Activated naive CD8-positive, alpha-beta T cell treated with anti-CD3 and anti-CD28 coated beads, Interleukin-2, amount 50 U/mL, for 24 hours (primary cell): ENCODE measurements at places on chromosomes 5 and 9.

GRCh38 chr9:105901514-105902109 is 207.3 kb downstream of the TMEM38B start:
- peak; percentile 4 for DNase-seq

DNA sequence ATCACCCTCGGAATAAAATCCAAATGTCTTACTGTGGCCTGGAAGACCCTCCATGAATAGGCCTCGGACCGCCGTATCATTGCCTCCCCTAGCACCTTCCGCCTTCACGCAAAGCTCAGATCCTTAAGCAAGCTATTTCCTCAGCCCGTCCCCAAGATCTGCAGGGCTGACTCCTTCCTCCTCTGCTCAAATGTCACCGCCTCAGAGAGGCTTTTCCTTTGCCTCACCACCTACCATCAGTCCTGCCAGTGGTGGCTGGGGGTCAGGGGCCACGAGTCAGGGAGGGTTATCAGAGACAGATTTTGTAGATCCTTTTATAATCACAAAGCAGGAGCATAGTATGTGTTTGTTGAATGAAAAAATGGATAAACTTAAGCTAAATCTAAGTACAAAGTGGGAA is 74.4 kb upstream of the KIF2A start:
- no peak for DNase-seq

- no peak for DNase-seq
Observed at GRCh38 chr5:57488215-57488955, 5.8 kb upstream of the ACTBL2 start.

- no peak for DNase-seq
Observed at GRCh38 chr5:43642428-43642827, 39.4 kb downstream of the NNT start.

DNA sequence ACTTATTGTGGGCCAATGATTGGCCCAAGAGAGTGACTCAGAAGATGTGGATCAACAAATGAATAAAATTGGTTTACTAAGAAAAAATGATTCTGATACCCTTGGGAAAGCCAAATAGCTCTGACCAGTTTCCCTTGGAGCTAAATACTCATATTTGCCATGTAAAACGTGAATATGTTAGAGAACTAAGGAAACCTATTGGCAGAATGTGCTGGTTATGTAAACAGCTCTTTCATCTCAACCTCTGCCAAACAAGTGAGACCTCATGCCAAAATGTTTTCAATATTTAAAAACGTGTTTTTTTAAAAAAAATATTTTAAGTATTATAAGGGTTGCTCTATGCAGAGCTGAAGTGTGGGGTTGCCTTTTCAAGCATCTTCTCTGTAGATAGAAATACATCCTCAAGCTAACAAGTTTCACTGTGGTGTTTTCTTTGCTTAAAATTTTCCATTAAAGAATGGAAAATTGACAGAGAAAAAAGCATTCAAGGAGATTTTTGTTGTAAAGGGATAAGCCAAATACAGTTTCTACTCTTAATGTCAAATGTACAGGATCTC is 186.9 kb upstream of the TUT7 start:
- no peak for DNase-seq

- DNase-seq: no peak
Observed at GRCh38 chr5:177378884-177379883, 5.0 kb upstream of the SLC34A1 start.

- no peak for DNase-seq
Observed at GRCh38 chr9:9557804-9558334, 1054.9 kb downstream of the PTPRD start.

DNA sequence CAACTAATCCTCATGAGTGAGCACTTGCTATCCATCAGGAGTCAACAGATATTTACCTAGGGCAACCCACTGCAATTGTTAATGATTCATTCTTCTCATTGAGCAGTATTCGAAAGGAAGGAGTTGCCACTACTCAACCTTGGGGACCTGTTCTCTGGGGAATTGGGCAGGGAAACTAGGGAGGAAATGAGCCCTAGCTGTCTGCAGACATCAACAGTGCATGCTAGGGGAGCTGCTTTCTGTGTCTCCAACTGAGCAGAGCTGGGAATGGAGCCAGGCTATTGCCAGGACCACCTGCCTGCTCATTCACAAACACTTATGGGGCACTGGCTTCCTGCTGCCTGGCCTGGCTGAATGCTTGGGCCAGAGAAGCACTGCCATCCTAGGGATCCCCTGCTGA is 183.4 kb downstream of the TMEM38B start:
- DNase-seq: no peak

DNA sequence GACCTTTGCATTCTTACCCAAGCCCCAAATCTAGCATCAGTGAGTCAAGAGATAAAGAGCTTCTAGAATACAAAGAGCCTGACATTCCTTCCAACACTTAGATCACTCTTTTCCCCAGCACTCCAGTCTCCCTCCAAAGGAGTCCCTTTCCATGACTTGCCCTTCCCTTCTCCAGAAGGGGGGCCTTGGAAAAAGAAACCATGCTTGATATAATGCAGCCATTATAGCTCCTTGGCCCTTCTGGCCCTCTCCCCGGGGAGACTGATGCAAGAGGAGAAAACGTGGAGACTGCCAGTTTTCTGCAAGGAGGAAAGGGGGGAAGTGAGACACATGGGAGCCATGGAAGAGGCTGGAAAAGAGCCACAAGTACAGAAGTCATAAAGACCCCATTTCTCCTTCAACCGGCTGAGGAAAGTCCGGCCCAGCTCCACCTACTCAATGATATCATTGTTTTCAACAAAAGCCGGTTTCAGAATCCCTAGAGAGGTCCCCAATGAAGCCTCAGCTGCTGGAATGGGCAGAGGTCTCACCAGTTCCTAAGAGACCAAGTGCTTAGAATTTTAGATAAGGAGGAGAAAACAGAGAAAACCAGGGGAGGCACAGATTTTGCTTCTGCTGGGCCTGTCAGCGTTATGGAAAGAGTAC is 29.0 kb downstream of the ADAM19 start:
- no peak for DNase-seq

GRCh38 chr5:93154535-93154934 is 426.5 kb downstream of the NR2F1-AS1 start:
- DNase-seq: no peak

DNA sequence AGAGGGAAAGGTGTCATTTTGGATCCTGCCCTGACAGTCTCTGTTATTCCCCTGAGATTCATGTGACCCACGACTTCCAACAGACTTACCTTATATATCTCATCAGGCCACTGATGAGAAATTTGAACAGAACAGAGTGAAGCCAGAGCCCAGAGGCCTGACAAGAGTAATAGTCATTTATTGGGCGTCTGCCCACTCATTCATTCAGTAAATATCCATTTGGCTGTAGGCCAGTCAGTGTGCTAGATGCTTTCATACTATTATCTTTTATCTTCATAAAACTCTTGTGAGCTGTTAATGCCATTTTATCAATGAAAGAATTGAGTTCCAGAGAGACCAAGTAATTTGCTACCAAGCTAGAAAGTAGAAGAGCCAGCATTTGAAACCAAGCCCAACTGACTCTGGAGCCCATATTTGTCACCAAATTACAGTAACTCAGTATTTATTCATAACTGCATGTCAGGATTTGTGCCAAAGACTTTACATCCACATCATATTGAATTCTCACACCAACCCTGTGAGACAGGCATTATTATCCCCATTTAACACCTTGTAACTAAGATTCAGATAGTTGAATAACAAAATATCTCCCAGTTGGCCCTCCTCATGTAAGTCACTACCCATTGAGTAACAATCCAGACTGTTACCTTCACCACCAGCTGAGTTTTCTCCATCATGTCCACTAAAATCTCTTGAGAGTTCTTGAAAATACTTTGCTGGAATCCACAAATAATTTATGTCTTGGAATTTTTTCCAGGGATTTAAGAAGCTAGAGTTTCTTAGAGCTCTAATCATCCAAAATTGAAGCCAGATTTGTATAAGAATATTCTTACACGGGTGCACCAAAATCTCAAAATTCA is 2.5 kb downstream of the PTPDC1 start:
- DNase-seq: no peak

DNA sequence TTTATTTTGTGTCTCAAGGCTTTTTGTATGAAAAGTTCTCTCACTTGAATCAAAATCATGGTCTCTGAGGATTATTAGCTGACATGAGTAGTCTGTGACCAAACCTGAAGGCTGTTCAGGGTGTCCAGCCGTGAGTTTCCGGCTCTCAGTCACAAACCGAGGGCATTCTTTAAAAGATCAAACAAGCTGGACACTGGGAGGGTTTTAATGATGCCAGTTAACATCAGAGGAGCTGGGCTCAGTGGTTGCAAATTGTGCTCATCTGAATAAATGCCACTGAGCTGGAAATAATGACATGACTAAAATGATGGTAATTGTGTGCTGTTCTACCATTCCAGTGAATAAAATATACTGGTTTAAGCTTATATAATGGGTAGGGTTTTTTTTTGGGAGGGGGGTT is 153.1 kb downstream of the FOCAD start:
- no peak for DNase-seq

DNA sequence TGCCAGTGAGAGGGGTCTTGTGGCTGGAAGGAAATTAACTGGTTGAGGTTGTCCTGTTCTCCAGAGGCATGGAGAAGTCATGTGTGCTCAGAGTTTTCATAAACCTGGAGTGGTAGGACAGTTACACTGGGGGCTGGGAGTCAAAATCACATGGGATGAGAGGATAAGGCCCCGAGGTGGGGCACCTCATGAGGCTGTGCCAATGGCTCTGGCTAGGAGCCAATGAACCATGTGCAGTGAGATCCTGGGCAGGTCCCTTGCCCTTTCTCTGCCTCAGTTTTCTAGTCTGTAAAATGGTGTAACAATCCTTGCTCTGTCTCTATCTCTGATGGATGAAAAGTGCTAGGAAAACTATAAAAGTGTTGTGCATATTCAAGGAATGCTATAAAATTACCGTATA is 7.0 kb upstream of the SYNPO start:
- no peak for DNase-seq

DNA sequence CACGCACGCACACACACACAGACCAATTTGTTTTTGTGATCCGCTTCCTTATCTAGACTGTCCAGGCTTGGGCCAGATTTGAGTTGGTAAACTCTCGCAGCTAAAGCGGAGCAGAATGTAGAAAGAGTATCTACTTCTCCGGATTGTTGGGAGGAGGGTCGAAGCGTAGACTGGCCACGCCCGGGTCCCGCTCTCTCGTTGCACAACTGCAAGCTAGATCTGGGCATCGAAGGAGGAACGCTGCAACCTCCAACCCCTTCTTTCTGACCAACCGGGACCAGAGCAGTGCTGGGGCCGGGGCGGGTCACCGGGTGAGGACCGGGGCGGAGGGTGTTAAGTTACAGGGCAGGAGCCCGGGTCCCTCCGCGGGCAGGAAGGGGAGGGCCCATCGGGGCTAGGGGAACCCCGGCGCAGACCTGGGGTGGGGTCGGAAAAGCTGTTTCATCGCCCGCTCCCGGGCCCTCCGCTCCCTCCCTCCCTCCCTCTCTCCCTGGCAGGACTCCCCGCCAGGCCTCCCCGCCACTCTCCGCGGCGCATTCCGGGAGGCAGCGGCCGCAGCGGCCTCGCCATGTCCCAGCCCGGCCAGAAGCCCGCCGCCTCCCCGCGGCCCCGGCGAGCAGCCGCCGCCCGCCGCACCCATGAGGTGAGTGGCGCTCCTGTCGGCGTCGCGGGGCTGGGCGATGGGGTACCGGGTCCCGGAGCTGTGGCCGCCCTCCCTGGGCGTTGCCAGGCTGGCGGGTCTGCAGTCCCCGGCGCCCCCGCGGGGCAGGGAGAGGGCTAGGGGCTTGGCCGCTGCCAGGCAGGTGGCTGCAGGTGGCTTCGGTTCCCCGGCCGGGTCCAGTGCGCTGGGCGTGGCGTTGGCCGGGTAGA is at the start of gene CAST:
Gene CAST (plus strand): TSS at position 522 of the 870 bp plus-strand sequence. CDS start 47 bp downstream, at position 569.
- DNase-seq: peak; percentile 86

DNA sequence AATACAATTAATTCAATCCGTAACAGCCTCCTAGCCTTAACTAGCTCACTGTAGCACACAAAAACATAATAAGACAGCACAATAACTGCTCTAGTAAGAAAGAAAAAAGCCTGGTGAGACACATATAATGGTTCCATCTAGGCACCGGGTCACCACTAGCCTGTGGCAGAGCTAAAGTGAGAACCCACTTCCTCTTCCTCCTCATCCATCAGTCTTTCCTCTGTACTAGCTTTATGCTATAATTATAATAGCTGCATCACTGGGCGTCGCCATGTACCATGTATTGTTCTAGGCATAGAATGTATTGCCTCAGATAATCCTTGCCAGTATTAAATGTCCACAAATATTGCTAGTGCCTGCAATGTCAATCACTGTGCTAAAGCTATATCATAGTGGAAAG is 23.1 kb downstream of the ADRB2 start:
- DNase-seq: no peak
